ENCODE measurements at places on chromosomes 5 and 9. TPM values are rescaled to one million over a fixed set of nuclear protein-coding genes. Genes with fewer than 3 reads are reported as not detected.

Gene MAP1B
- 63.8 TPM for total RNA-seq

DNA sequence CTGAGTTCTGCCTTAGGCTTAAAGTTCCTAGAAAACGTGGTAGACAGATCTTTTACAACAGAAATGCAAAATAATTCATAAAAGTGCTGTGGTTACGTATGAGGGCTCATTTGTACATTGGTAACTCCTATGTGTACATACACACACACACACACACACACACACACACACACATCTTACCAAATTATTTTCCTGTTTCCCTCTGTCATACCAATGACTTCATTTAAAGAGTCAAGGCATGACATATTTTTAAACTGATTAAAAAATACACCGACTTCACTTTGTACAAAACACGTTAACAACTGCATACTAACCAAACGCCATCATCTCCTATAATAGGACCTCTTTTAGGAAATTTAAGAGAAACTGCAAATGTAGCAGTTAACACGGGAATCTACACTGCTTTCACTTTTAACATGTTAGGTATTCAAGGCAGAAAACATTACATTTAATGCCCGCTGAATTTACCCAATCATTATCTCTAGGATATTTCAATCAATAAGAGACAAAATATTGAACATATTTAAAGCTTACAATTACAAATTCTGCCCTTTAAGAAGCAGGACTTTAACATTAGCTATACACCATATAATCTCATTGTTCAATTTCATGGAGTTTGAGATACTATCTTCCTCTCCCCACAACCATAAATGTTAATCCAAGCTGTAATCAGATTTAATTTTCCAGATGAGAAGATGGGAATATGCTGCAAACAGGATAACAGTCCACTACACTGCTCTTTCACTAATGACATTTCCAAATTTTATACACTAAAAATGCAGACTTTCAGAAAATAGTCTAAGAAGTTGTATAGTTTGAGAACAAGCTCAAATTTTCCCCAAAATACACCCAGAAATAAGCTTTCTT lies 133.1 kb downstream of the DENND1A start:
- H3K4me1 ChIP-seq = no peaks in the 10 kb centered on the region
- H3K4me3 ChIP-seq = no peak overlapping the region
- no peaks in the 10 kb centered on the region for H3K36me3 ChIP-seq
- H3K27ac ChIP-seq = no peak overlapping the region
- DNase-seq = no peak

GRCh38 chr9:114504341-114505186 lies 709 bp downstream of the WHRN start:
- no peaks in the 10 kb centered on the region for H3K36me3 ChIP-seq
- peaks cover 18% of the 10 kb centered on the region for H3K4me1 ChIP-seq
- H3K4me3 ChIP-seq = peak overlapping the region; percentile 76
- peaks cover 44% of the 10 kb centered on the region for H3K27me3 ChIP-seq
- DNase-seq = peak; percentile 37

DNA sequence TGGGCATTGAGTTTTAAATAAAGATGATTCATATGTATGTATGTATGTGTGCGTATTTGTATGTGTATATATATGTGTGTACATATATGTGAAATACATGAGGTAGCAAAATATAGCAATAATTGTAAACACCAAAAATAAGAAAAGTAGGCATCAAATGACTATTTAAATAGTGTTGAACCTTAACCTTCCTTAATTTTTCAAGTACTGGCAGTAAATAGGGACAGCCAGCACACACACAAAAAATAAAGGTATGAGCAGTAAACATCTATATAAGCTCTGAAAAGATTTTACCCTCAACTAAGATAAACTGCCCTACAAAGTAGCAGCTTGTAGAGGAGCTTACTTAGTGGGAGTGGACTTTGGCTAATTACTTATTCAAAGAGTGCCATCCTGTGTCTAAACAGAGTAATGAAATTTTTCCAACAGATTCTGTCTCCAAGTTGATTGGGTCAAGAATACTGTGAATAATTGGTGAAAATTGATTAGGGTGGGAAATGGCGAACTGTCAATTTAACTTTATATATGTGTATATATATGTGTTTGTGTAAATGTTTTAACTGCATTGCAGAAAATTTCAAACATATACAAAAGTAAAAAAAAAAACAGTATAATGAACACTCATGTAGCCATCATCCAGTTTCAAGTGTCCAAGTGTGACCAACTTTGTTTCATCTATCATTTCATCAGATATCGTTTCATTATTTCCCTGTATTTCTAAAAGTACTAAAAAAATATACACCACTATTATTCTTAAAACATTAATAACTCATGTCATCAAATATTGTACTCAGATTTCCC lies 2.0 kb upstream of the ADAMTS6 start:
- H3K4me3 ChIP-seq = no peak overlapping the region
- DNase-seq = no peak
- H3K27me3 ChIP-seq = no peaks in the 10 kb centered on the region

- H3K4me3 ChIP-seq = no peak overlapping the region
- DNase-seq = no peak
- peaks cover 10% of the 10 kb centered on the region for H3K36me3 ChIP-seq
- no peaks in the 10 kb centered on the region for H3K4me1 ChIP-seq
Observed at GRCh38 chr9:114304416-114305188, 18.3 kb upstream of the ORM1 start.

Measured in progenitor cell of endocrine pancreas (in vitro differentiated cells).